IMR-90 (cell line): ENCODE measurements at places on chromosomes 12 and 14. TPM values are rescaled to one million over a fixed set of nuclear protein-coding genes. Genes with fewer than 3 reads are reported as not detected.

PMEL gene
- polyA plus RNA-seq, result 5.8 and 5.9 TPM in 2 replicates

ANKS1B gene
- polyA plus RNA-seq, result 0.17 TPM in 1 of 2 replicates, not detected in the other

OR4N5 gene
- polyA plus RNA-seq, result not detected in 2 replicates

PTCSC3 gene
- not detected in 2 replicates for polyA plus RNA-seq

ADCY6 gene
- 34.4 and 35.1 TPM in 2 replicates for polyA plus RNA-seq

C1QL4 gene
- polyA plus RNA-seq, result 0.46 and 0.60 TPM in 2 replicates

MANSC4 gene
- not detected in 2 replicates for polyA plus RNA-seq

PELI2 gene
- 6.0 and 7.4 TPM in 2 replicates for polyA plus RNA-seq

KRT6C gene
- polyA plus RNA-seq, result not detected in 2 replicates

PSMA6 gene
- 171 and 184 TPM in 2 replicates for polyA plus RNA-seq

RNASE7 gene
- polyA plus RNA-seq, result not detected in 2 replicates

AMDHD1 gene
- polyA plus RNA-seq, result not detected in 2 replicates

DTX3 gene
- polyA plus RNA-seq, result 13.1 and 14.6 TPM in 2 replicates

DNA sequence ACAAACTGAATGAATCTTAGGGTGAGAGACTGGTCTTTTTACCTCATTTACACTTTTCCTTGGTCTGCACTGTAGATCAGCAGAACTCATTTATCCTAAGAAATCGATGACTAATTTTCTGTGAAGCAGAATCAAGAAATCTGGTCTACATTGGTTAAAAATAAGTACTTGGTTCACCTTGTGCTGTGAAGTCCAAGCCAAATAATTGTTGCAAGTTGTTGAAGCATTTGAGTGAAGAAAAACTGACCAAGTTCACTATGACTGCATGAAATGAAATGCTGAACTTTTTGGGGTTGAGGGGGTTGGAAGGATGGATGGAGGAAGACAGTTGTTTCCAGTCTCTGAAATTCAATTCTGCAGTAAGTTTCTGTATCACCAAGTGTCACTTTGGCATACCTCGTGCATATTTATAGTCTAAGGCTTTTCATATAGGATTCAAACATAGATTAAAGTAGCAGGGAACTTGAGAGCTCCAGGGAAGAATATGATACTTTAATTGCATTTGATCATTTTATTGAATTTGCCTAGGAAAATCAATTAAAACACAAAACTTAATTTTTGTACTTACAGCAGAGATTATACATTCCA, 75.0 kb downstream of the FAR2 start:
- H3K4me1 ChIP-seq, result peaks cover 7% of the 10 kb centered on the region
- H3K27me3 ChIP-seq, result no peaks in the 10 kb centered on the region
- DNase-seq, result no peak
- no peak overlapping the region for H3K4me3 ChIP-seq
- H3K36me3 ChIP-seq, result no peaks in the 10 kb centered on the region

- no peak overlapping the region for H3K27ac ChIP-seq
- H3K27me3 ChIP-seq, result no peaks in the 10 kb centered on the region
- H3K4me1 ChIP-seq, result no peaks in the 10 kb centered on the region
- DNase-seq, result no peak
- H3K4me3 ChIP-seq, result no peak overlapping the region
- no peaks in the 10 kb centered on the region for H3K36me3 ChIP-seq
These were observed 770.7 kb upstream of the TMEM132C start for GRCh38 chr12:127496255-127496654.

DNA sequence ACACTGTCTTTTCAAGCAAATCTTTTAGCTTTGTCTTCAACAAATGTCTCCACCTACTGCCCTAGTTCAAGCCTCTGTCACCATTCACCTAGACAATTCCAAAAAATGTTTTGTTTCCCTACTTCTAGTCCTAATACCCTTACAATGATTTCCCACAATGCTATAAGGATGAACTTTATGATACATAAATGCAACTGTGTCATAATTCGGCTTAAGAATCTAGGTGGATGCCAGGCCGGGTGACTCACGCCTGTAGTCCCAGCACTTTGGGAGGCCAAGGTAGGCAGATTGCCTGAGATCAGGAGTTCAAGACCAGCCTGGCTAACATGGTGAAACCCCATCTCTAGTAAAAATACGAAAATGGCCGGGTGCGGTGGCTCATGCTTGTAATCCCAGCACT, 20.7 kb upstream of the CREBL2 start:
- peaks cover 8% of the 10 kb centered on the region for H3K27me3 ChIP-seq
- H3K4me3 ChIP-seq, result no peak overlapping the region
- no peak for DNase-seq
- no peaks in the 10 kb centered on the region for H3K36me3 ChIP-seq
- H3K4me1 ChIP-seq, result peaks cover 4% of the 10 kb centered on the region; the same call in 1 of the 2 replicates

- H3K4me3 ChIP-seq, result no peak overlapping the region
- no peak for DNase-seq
- peaks cover 10% of the 10 kb centered on the region for H3K27me3 ChIP-seq
- H3K36me3 ChIP-seq, result no peaks in the 10 kb centered on the region
- no peak overlapping the region for H3K27ac ChIP-seq
These were observed 7.0 kb downstream of the KRT6B start for GRCh38 chr12:52444647-52445595.

DNA sequence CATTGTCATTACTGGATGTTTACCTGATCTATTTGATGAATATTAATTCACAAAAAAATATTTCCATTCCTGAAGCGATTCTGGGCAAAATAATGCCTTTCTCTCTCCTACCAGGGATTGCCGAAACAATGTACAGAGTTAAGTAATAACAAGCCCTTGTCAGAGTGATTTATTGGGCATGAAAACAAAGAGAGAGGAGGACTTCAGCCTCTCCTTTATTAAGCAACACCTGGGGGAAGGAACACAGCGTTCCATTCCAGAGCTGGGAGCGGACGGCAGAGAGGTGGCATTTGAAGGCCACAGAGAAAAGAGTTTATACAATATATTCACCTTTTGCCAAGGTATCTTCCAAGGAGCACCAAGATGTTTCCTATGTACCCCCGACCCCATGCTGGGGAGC, 165.8 kb downstream of the KSR2 start:
- no peak overlapping the region for H3K4me3 ChIP-seq
- H3K27ac ChIP-seq, result no peak overlapping the region
- no peak for DNase-seq
- no peaks in the 10 kb centered on the region for H3K4me1 ChIP-seq
- H3K36me3 ChIP-seq, result no peaks in the 10 kb centered on the region

GRCh38 chr14:95182379-95182778, 25.1 kb upstream of the DICER1 start:
- H3K27ac ChIP-seq, result no peak overlapping the region
- no peaks in the 10 kb centered on the region for H3K36me3 ChIP-seq
- peaks cover 4% of the 10 kb centered on the region; the same call in 1 of the 2 replicates for H3K4me1 ChIP-seq
- no peaks in the 10 kb centered on the region; the same call in 1 of the 2 replicates for H3K27me3 ChIP-seq
- no peak for DNase-seq

- no peak for DNase-seq
- H3K36me3 ChIP-seq, result no peaks in the 10 kb centered on the region
- H3K4me3 ChIP-seq, result no peak overlapping the region
- no peaks in the 10 kb centered on the region for H3K27me3 ChIP-seq
- H3K27ac ChIP-seq, result no peak overlapping the region
These were observed 3.0 kb downstream of the ADGRD1 start for GRCh38 chr12:130956456-130957303.

DNA sequence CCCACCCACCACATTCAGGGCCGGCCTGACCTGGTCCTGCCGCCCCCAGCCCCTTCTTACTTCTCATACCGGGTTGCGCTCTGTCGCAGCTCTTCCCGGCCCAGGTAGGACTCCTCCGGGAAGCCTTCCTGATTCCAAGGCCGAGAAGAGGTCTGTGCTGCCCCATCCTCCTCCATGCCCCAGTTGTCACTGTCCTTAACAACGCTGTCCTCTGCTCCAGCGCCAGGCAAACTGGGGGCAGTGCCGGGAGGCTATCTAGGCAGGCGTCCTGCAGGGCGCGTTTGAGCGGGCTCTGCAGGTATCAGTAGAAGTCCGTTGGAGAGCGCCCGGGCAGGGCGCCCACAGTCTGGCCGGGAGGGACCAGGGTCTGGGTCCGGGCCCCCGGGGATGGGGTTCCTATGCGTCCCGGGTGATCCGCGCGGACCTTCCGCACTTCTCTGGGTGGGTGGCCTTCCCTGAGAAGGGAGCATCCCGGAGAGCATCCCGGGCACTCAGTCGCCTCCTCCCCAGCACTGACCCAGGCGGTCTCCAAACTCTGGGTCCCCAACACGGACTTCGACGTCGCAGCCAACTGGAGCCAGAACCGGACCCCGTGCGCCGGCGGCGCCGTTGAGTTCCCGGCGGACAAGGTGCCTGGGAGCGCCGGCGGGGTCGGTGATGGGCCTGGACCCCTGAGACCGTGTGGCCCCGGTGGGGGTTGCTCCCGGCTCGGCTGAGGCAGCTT, 900 bp downstream of the AMN start:
- no peak for DNase-seq
- H3K27me3 ChIP-seq, result peaks cover 61% of the 10 kb centered on the region
- peak overlapping the region; percentile 17; the same call in 1 of the 2 replicates for H3K4me3 ChIP-seq

GRCh38 chr12:46084666-46085631, 94.6 kb upstream of the SCAF11 start:
- H3K36me3 ChIP-seq, result no peaks in the 10 kb centered on the region
- H3K4me1 ChIP-seq, result no peaks in the 10 kb centered on the region
- no peak overlapping the region for H3K4me3 ChIP-seq

- no peak overlapping the region for H3K4me3 ChIP-seq
- no peak for DNase-seq
- peaks cover 4% of the 10 kb centered on the region for H3K36me3 ChIP-seq
- H3K27me3 ChIP-seq, result no peaks in the 10 kb centered on the region
- H3K27ac ChIP-seq, result no peak overlapping the region
- peaks cover 21% of the 10 kb centered on the region for H3K4me1 ChIP-seq
These were observed 32.4 kb upstream of the HDAC7 start for GRCh38 chr12:47852096-47852571.

DNA sequence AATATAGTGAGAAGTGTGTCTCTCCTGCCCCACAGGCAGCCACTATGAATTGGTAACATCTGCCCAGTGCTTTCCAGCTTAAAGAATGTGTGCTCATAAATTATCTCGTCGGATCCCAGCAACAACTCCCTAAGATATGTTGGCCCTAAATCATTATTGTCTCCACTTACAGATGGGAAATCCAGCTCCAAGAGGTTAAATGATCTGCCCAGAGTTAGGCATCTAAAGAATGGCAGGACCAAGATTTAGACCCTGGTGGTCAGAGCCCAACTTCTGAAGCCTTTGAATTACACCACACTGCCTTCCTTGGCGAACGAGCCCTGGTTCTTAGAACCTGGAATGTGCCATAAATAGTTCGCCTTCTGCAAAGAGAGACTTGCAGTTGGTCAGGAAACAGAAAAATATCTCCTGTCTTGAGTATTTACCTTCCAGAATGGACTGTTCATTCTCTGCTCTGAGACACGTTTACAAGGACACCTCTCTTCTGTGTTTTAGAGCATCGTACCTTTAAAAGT, 20.1 kb upstream of the PLEK2 start:
- H3K4me1 ChIP-seq, result no peaks in the 10 kb centered on the region
- H3K36me3 ChIP-seq, result no peaks in the 10 kb centered on the region
- no peak overlapping the region for H3K27ac ChIP-seq
- H3K27me3 ChIP-seq, result peaks cover 25% of the 10 kb centered on the region
- H3K4me3 ChIP-seq, result no peak overlapping the region
